NCI-H2081 treated with DMSO at 0.1 percent for 48 hours (cell line): ENCODE measurements at places on chromosomes 4 and X.

DNA sequence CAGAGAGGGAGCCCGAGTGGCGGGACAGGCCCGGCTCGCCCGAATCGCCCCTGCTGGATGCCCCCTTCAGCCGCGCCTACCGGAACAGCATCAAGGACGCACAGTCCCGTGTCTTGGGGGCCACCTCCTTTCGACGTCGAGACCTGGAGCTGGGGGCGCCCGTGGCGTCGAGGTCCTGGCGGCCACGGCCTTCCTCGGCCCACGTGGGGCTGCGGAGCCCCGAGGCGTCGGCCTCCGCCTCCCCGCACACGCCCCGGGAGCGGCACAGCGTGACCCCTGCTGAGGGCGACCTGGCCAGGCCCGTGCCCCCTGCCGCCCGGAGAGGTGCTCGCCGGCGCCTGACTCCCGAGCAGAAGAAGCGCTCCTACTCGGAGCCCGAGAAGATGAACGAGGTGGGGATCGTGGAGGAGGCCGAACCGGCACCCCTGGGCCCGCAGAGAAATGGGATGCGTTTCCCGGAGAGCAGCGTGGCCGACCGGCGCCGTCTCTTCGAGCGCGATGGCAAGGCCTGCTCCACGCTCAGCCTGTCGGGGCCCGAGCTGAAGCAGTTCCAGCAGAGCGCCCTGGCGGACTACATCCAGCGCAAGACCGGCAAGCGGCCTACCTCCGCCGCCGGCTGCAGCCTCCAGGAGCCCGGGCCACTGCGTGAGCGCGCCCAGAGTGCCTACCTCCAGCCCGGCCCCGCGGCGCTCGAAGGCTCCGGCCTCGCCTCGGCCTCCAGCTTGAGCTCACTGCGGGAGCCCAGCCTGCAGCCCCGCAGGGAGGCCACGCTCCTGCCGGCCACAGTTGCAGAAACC, 156.9 kb downstream of the SOWAHB start:
- DNase-seq: no peak

DNA sequence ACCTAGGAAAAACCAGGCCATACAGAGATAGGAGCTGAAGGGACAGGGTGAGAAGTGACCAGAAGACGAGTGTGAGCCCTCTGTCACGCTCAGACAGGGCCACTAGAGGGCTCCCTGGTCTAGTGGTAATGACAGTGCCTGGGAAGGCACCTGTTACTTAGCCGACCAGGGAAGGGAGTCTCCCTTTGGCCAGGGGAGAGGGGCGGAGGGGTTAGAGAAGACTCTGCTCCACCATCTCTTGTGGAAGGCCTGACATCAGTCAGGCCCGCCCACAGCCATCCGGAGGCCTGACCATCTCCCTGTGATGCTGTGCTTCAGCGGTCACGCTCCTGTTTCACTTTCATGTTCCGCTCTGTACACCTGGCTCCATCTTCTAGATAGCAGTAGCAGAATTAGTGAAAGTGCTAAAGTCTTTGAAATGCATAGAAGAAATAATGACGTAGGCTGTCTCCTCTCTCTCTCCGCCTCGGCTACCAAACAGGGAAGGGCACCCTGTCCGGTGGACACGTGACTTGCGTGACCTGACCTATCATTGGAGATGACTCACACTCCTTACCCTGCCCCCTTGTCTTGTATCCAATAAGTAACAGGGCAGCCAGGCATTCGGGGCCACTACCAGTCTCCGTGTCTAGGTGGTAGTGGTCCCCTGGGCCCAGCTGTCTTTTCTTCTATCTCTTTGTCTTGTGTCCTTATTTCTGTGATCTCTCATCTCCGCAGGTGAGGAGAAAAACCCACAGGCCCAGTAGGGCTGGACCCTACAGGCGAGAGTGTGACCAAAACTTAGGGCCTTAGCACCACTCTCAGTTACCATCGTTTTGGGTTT, 26.7 kb downstream of the HTT-AS start:
- DNase-seq: no peak

GRCh38 chrX:44235534-44235933, 107.9 kb downstream of the EFHC2 start:
- no peak for DNase-seq

DNA sequence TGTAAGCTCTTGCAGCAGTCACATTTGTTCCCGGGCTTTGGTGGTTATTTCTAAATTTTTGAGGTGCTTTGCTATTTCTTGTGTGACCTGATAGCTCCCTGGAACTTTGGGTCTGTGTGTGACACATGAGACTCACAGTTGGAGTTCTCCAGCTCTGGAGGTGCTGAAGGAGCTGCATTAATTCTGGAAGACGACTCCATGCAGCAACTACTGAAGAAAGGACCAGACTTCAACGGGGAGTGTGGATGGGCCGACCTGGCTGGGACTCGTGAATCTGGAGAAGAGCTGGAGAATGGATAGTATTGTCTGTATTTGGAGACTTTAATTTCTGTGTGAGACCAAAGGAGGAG, 1.5 kb downstream of the MRFAP1 start:
- no peak for DNase-seq

- DNase-seq: no peak
These were observed 30.7 kb upstream of the SMARCA5 start for GRCh38 chr4:143482840-143483239.

DNA sequence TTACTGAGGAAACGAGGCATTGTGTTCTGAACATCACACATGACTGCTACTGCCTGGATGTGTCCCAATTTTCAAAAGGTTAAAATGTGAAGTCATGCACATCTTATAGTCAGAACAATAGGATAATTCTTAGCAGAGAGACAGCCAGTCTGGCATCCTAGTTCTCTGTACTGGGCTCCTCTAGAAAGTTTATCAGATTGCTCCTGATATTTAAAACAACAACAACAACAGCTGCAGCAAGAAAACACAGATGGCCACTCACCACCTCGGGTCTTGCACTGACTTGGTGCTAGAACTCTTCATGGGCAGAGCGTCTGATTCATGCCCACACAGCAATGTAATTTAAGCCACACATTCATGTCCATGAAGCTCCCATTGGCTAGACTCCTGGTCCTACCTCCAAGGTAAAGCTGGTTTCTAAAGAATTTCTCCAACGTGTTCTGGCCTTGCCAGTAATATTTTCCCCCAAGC, 33.3 kb upstream of the SLC2A9 start:
- DNase-seq: no peak

- no peak for DNase-seq
These were observed 11.3 kb upstream of the SLC25A6 start for GRCh38 chrX:1403228-1403627.

GRCh38 chr4:41532882-41533281, 5.1 kb upstream of the LIMCH1 start:
- no peak for DNase-seq

DNA sequence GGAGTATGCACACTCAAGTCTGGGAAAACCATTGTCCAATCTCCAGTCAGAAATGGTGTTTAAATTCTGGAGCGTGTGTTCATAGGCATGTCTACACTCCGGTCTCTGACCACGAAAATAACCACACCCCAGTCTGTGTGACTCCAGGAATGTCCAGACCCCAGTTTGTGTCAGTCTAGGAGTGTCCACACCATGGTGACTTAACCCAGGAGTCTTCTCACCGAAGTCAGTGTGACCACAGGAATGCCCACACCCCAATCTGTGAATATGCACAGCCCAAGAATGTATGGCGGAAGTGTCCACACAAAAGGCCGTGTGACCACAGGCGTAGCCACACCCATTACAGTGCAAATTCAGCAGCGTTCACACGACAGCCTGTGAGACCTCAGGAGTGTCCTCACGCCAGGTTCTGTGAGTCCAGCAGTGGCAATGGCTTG, 11.4 kb downstream of the FTSJ1 start:
- DNase-seq: no peak

DNA sequence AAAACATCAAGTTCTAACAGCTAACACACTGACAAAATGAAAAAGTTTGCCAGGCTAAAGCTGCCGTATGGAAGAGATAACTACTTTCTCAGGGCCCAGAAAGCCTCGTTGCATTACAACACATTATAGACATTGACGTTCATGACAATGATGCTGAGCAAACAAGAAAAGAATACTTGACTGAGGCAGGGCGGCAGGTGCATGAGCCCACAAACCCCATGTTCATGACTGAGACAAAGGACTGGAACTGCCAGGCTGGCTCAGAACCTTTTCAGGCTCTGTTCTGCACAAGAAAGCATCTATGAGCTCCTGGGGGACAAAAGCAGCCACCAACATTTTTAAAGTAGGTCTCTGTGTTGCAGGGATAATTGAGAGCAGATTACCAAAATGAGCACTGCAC, 13.6 kb downstream of the TLR6 start:
- no peak for DNase-seq

DNA sequence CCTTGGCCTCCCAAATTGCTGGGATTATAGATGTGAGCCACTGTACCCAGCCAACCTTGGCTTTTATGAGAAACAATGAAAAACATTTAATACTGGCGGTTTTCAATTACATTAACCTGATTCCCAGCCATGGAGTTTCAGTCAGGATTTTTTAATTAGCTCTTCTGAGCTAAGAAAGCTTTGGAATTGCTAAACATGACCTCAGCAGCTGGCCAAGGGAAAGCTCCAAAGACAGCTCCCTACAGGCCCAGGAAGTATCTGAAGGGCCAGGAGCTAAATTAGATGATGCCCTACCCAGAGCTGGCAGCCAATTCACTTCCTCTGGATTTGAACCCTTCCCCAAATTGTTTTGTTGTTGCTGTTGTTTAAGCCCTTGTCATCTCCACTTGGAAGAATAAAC, 26.5 kb upstream of the FUNDC1 start:
- no peak for DNase-seq

- DNase-seq: no peak
These were observed 151.5 kb downstream of the CENPC start for GRCh38 chr4:67393699-67394281.

DNA sequence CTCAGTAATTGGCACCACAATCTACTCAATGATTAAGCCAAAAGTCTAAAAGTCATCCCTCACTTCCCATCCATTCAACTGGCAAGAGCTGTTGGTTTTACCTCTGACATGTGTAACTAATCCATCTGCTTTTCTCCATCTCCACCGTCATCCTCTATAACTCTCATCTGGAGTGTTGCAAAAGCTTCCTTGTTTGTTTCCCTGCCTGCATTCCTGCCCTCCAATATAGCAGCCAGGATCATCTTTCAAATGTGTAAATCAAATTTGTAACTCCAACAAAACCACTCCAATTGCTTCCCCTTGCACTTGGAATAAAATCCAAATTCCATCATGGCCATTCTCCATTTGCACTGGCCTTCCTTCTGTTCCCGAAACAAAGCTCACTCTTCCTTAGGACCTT, 4.3 kb upstream of the PLAC8 start:
- no peak for DNase-seq

GRCh38 chr4:2385516-2385915, 32.9 kb downstream of the ZFYVE28 start:
- DNase-seq: no peak

DNA sequence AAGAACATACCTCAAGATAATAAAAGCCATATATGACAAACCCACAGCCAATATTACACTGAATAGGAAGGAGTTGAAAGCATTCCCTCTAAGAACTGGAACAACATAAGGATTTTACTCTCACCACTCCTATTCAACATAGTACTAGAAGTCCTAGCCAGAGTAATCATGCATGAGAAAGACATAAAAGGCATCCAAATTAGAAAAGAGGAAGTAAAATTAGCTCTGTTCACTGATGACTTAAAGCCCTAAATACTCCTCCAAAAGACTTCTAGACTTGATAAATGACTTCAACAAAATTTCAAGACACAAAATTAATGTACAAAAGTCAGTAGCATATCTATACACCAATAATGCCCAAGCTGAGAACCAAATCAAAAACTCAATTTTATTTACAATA, 235.7 kb downstream of the NKX6-1 start:
- no peak for DNase-seq

DNA sequence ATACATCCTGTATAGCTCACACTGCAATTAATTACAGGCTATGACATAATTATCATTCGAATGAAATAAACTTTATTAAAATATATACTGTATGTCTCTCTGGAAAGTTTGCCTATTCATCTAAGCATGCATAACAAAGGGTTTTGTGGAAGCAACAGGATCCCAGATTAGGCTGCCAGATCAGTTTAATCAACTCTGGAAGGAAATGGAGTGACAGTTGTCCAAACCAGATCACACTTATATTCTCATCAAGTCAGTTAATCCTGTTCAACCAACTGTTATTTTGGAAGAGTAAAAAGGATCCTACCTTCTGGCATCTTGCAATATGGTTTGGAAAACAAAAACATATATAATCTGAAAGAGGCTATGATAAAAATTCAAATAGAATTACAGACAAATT, 312.2 kb downstream of the FAT4 start:
- DNase-seq: no peak

DNA sequence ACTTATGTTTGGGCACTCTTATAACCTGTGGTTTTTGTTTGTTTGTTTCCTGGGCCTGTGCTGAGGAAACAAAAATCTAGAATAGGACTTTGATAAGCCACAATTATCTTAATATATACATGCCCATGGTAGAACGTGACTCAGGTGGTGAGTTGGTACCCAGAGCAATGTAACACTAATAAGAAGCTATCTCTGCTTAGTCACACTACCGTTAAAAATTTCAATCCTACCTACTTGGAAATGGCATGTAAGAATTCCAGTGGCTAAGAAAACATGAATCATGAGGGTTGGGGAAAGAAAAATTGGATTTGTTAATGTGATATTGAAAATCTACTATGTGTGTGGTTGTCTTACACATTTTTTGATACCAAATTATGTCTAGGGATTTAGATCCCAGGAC, 30.5 kb upstream of the ADGRG2 start:
- DNase-seq: no peak

GRCh38 chr4:1512738-1513660, 106.8 kb upstream of the NKX1-1 start:
- DNase-seq: no peak

- no peak for DNase-seq
These were observed 5.4 kb upstream of the SH3BP2 start for GRCh38 chr4:2787230-2788100.

- no peak for DNase-seq
These were observed 1849.4 kb upstream of the AGA start for GRCh38 chr4:179291657-179292056.

- no peak for DNase-seq
These were observed 12.3 kb upstream of the UCP1 start for GRCh38 chr4:140581078-140581477.

GRCh38 chr4:140109737-140110136, 44.2 kb downstream of the MAML3 start:
- no peak for DNase-seq

GRCh38 chr4:675036-675882, 917 bp downstream of the MYL5 start:
- no peak for DNase-seq

GRCh38 chrX:56498756-56499155, 64.7 kb upstream of the UBQLN2 start:
- DNase-seq: no peak

GRCh38 chrX:113919387-113919786, 664.5 kb upstream of the HTR2C start:
- no peak for DNase-seq

GRCh38 chr4:137090951-137091350, 441.3 kb downstream of the PCDH18 start:
- DNase-seq: no peak

DNA sequence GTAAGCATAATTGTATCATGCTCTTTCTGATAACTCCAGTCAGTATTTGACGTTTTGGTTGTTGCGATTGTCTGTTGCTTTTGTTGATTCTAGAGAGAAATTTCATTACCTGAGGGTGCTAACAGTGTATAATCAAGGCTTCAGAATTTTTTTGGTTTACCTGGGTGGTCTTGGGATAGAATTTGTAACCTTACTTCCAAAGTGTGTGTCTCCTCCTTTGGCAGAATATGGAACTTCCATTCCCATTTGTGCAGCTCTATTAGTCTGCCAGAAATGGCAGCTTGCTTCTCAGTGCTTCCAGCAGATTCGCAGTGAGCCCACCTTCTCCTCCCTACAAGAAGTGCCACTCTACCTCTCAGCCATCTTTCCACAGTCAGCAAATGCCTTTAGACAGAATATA, 5.3 kb downstream of the COPS4 start:
- no peak for DNase-seq
